Memory B cell (primary cell): ENCODE measurements at places on chromosomes 5 and 9.

DNA sequence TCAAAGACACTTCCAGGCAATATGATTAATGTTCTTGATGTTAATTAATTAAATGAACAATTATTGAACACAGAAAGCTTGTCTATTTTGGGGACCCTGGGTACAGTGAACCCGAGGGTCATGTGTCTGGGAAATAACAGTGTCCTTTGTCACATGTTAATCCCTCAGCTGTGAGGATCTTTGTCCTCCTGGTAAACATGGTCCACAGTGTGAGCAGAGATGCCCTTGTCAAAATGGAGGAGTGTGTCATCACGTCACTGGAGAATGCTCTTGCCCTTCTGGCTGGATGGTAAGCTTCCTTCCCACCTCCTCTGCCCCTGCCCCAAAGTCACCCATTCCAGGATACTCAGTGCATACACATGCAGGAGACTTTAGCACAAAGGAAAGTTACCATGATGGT lies 107.9 kb downstream of the MEGF10 start:
- no peak for DNase-seq

DNA sequence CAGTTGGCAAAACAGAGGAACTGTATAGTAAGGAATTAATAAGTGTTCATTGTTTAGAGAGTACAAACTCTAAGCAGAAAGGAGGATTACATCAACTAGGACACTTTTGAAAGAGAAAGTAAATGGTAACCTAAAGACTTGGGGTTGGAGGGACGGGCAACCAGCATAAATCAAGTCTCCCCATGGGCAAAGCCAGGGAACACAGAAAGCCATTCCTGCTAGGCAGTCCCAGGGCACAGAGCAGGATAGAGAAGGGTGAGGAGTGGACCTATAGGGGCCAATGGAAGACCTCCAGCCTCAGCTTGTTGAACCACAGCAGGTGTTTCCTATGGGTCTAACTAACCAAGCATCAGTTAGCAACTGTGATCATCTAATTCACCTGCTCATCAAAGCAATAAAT lies 9.2 kb upstream of the ERAP1 start:
- no peak for DNase-seq

DNA sequence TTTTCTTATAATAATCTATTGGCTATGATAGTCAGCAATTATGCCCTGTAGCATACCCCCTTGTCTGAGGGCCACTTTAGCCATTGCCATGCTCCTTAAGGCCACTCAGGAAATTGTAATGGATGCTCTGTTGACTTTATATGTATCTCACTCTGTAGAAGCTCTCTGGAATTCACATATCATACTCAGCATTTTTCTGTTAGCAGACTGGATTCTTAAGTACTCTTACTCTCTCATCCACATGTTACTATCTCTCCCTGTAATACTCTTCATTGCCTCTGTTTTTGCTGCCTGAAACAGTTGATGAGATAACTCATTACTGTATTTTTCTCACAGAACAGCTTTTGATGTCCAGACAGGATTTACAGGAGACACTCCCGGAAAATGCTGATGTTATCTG lies 24.2 kb downstream of the TMEM232 start:
- no peak for DNase-seq

GRCh38 chr5:41270423-41271251 lies 57.3 kb upstream of the C6 start:
- DNase-seq: no peak

DNA sequence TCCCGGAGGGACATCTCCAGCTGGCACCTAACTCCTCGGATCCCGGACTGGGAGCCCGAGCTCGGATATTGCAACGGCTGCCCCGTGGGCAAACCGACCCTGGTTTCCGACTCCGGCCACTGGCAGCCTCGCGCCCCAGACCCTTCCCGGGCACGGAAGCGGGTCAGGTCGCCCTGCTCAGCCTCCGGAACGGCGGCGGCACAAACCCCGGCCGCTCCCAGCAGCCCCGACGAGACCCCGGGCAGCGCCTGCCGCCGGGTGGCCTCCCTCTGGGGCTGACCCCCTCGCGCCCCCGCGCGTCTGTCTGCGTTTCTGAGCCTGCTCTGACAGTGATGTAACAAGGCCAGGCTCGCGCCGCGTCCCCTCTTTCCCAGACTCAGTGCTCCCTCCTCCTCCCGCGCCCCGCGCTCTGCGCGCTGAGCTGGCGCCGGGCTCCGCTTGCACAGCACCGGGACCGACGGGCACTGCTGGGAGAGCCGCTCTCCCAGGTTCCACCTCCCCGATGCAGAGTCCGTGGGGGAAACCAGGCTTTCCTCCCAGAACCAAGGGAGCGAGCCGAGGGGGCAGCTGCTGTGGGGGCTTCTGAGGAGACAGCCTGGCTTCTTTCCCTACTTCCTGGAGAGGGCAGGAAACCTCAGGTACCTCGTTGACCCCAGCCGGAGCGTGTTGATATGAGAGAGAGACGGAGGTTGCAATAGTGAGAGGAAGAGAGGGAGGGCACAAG lies at the start of gene TMEM215:
TSS of gene TMEM215 (plus strand) at position 373 of the 724 bp plus-strand sequence. CDS start 644 bp downstream, outside the sequence.
- no peak for DNase-seq

GRCh38 chr9:103471241-103471640 lies 476.1 kb downstream of the CYLC2 start:
- DNase-seq: no peak

- DNase-seq: no peak
These were observed 212.3 kb downstream of the ERCC6L2 start for GRCh38 chr9:96087669-96088299.

DNA sequence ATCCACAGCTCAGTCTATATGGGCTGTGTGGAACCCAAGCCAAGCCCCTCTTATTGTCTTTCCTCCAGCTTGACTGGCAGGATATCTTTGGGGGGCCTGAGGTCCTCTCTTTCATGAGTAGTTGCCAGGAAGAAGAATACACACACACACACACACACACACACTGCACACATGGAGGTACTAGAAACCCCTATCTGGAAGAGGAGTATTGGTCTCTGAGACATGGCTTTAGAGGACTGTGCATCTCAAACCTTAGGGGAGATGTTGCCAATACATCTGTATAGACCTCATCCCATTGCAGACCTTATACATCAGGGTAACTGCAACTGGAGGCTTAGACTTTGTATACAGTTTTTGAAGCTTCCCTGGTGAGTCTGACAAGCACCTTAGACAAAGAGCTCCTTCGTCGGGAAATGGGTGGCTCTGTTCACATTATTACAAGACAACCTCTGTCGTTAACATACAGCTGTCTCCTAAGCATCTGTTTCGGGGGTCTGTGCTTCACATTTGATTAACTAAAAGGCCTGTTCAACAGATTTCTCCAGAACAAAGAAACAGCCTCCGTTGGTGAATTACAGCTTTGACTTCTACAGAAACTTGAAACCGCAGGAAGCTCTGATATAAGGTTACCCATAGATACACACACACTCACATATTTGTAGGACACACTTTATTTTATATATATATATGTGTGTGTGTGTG lies 5.5 kb upstream of the ENTREP1 start:
- no peak for DNase-seq

DNA sequence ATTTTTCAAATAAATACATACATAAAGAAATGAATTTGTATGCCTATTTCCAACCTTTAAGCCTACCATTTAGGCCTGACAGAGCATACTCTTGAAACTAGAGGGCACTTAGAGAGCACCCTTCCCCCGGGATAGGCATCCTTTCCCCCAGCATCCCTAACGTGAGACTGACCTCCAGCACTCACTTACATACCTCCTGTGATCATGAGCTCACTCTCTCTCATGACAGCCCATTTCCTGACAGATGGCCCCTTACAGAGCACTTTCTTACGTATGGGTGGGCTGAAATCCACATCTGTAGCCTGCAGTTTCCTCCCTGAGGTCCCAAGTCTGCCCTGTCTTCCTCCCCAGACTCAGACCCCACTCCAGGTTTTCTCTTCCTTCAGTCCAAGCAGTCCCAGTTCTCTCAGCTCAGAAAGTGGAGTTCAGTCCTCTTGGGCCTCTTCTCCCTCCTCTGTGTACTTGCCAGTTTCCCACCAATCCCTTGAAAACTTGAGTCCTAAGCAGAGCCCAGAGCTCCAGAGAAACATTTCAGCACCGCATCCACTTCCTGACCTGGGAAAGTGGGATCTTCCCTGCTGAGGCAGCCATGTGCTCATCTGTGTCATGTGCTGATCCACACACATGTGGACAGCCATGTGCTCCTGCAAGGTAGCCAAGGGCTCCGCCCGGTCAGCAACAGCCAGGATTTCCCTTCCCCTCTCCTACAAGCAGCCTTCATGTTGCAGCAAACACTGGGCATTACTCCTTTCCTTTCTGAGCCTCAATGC lies 2.2 kb upstream of the CDX1 start:
- DNase-seq: no peak

DNA sequence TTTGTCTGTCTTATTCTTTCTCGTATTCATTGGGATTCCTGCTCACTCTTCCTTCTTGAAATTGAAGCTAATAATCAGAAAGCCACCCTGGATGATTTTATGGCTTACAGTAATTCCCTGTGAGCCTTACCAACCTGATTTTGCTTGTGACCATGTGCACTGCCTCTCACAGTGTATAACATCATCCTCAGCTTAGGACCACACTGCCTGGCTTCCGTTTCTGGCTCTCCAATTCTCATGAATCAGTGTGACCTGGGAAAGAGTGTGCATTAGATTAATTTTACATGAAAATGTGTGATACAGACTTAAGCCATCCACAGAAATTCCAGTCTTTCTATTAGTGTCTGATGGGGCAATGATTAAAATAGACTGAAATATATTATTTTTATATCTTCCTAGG lies 126.8 kb upstream of the DMRT1 start:
- DNase-seq: no peak

GRCh38 chr9:72983056-72983455 lies 30.2 kb upstream of the ALDH1A1 start:
- no peak for DNase-seq

DNA sequence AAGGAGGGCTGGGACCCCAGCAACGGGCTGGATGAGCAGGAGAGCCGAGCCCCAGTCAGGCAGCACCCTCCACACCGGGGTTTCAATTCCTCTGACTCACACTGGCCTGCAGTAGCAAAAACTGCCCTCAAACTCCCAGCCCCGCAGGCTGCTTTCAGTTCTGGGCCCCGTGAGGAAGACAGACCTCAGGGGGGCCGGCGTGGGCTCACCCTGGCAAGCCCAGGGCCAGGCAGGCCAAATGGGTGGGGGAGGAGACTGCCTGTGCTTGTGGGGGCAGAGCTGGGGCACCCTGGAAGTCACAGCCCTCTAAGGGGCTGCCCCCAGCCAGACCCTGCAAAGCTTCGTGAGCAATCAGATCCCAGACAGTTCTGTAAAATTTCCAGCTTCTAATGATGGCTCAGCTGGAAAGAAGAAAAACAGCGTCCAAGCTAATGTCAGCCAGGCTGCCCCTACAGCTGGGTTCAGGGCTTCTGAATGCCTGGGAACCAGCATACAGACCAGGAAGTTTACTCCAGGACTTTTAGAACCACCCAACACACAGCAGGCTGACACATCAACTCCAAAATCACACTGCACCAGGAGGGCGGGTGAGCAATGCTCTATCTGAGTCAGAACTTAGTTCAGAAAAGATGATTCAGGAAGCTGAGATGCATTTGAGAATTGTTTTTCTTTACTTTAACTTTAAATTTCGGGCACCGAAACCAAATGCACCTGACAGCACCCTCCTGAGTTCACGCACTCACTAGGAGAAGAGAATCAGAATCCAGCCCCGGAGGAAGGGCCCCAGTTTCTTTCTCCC lies 34.7 kb downstream of the LPCAT1 start:
- DNase-seq: no peak

DNA sequence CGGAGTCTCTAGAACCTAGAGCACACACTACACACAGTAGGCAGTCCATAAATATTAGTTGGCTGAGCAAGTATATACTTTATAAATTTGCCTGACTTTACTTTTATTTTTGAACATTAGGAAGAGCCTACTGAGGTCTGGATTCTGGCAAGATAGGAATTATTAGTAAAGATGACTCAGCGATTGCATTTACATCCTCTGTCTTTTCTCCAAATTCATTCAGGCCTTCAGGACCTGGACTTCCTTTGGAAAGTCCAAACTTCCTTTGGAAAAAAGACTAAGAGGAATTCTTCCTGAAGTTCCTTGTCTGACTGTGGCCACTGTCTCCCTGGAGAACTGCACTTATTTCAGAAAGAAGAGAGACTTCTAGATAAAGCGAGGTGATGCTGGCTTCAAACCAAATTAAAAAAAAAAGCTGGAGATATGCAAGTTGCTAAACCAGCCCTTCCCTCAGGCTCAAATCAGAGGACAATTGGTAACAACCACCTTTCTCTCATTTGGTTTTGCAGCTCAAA lies 251.3 kb downstream of the GAS1 start:
- DNase-seq: no peak
